ENCODE measurements at places on chromosomes 7 and 10.

DNA sequence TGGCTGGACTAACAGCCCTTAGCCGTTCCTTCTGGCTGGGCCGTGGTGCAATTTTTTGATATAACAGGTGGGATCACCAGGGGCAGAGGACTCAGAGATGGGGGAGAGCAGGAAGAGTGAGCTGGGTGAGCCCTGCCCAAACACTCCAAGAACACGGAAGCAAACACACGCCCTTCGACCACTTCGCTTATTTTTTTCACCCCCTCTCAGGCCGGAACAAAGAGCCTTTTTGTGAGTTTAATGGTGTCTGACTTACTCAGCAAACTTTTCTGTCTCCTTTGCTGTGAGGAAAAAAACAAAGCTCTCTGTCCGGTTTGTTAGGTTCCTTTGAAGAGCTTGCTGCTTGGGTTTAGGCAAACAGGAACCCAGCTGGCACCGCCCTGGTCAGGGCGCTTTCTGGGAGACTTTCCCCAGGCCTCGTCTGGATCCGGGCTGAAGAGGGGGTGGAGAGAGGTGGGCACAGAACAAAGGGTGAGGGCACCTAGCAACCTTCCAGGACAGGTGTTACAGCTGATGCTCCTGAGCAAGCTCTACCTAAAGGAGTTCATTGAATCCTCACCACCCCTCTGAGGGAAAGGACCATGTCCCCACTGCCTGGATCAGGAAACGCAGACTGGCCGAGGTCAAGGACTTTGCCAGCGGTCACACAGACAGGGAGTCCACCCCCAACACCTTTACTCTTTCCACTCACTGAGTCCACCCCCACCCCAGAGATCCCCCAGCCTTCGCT, 23.3 kb downstream of the CALML3 start:
- H3K27me3 ChIP-seq, result peaks cover 13% of the 10 kb centered on the region
- no peak overlapping the region for H3K4me3 ChIP-seq
- H3K4me1 ChIP-seq, result peaks cover 15% of the 10 kb centered on the region
- H3K27ac ChIP-seq, result no peak overlapping the region

- no peak overlapping the region for H3K27ac ChIP-seq
- no peak overlapping the region for H3K4me3 ChIP-seq
- H3K36me3 ChIP-seq, result no peaks in the 10 kb centered on the region
- no peak for DNase-seq
- H3K4me1 ChIP-seq, result no peaks in the 10 kb centered on the region
These were observed 1650.5 kb upstream of the LRRTM3 start for GRCh38 chr10:65275296-65275695.

GRCh38 chr10:106440355-106440754, 724.2 kb downstream of the SORCS1 start:
- no peaks in the 10 kb centered on the region for H3K27me3 ChIP-seq
- H3K4me1 ChIP-seq, result no peaks in the 10 kb centered on the region
- peaks cover 2% of the 10 kb centered on the region for H3K36me3 ChIP-seq
- no peak for DNase-seq
- H3K27ac ChIP-seq, result no peak overlapping the region

DNA sequence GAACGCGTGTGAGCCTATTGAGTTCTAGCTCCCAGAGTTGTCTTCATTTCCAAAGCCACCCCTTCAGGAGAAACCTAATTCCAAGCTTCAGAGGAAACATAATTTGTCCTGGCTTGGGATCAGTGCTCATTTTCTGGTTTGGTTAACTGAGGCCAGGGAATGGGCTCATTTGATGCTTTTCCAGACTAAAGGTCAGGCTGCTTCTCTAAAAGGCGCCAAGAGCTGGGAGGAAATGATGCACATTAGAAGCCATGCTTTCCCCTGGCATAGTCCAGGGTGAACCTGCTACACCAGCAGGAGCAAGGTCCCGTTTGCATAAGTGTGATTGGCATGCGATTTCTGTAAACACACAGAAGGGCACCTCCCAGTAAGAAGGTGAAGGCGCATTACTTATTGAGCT, 435.0 kb downstream of the GALNT17 start:
- no peaks in the 10 kb centered on the region for H3K4me1 ChIP-seq
- H3K4me3 ChIP-seq, result no peak overlapping the region
- no peak for DNase-seq
- H3K27ac ChIP-seq, result no peak overlapping the region
- no peaks in the 10 kb centered on the region for H3K27me3 ChIP-seq

DNA sequence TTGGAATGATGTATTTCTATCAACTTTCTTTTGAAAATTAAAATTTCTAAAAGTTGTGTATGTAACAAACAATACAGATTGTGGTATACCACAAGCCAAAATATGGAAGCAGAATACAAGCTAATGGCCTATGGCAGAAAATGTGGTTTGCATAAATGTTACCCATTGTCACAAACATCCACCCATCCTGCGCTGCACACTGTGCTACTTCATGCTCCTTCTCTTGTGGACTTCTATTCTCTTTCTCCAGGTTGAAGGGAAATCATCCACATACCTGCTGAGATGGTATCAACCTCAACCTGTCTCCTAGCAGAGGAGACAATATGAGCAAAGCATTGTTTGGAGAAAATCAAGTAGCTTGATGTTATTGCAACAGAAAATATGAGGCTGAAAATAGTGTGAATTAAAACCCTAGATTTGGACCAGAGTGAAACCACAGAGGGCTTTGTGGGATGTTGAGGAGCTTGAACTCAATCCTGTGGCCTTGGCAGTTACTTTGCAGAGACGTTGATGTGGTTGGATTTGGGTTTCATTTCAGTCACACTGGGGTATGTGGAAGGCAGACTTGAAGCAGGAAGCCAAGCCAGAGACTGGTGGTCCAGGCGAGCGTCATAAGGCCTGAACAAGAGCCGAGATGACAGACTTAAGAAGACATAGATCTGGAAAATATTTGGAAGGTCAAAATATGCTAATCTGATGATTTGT, 63.8 kb downstream of the ICA1 start:
- H3K4me1 ChIP-seq, result peaks cover 36% of the 10 kb centered on the region
- peaks cover 5% of the 10 kb centered on the region for H3K36me3 ChIP-seq
- H3K27ac ChIP-seq, result peak overlapping the region; percentile 29
- H3K27me3 ChIP-seq, result peaks cover 7% of the 10 kb centered on the region
